ENCODE measurements at places on chromosomes 2 and 18. TPM values are rescaled to one million over a fixed set of nuclear protein-coding genes. Genes with fewer than 3 reads are reported as not detected.
A peak's percentile ranks its signal among the peaks of the same experiment; 100 is the strongest.

GRCh38 chr2:134365356-134365755 lies 111.5 kb downstream of the MGAT5 start:
- no peak overlapping the region for H3K4me3 ChIP-seq
- peaks cover 31% of the 10 kb centered on the region for H3K4me1 ChIP-seq
- no peak overlapping the region for H3K27ac ChIP-seq

- peak overlapping the region; percentile 63 for H3K4me3 ChIP-seq
- peak overlapping the region; percentile 52 for H3K27ac ChIP-seq
- no peaks in the 10 kb centered on the region for H3K27me3 ChIP-seq
- H3K4me1 ChIP-seq = peaks cover 42% of the 10 kb centered on the region
These were observed 1.0 kb upstream of the MAP4K4 start for GRCh38 chr2:101696272-101697123.

GRCh38 chr2:195279840-195280427 lies 377.1 kb upstream of the SLC39A10 start:
- no peak overlapping the region for H3K4me3 ChIP-seq
- no peak overlapping the region for H3K27ac ChIP-seq
- no peaks in the 10 kb centered on the region for H3K36me3 ChIP-seq
- DNase-seq = no peak

- H3K27ac ChIP-seq = no peak overlapping the region
- no peak for DNase-seq
- no peaks in the 10 kb centered on the region for H3K36me3 ChIP-seq
- no peaks in the 10 kb centered on the region for H3K4me1 ChIP-seq
- no peak overlapping the region for H3K4me3 ChIP-seq
- no peaks in the 10 kb centered on the region for H3K27me3 ChIP-seq
These were observed 82.5 kb downstream of the TCF7L1 start for GRCh38 chr2:85215448-85216401.

GRCh38 chr2:128315122-128315828 lies 3.4 kb downstream of the HS6ST1 start:
- no peak for DNase-seq
- no peak overlapping the region for H3K27ac ChIP-seq
- peaks cover 39% of the 10 kb centered on the region for H3K4me1 ChIP-seq
- no peaks in the 10 kb centered on the region for H3K27me3 ChIP-seq
- H3K36me3 ChIP-seq = no peaks in the 10 kb centered on the region

- H3K27ac ChIP-seq = no peak overlapping the region
- DNase-seq = no peak
- no peaks in the 10 kb centered on the region for H3K36me3 ChIP-seq
- H3K4me1 ChIP-seq = no peaks in the 10 kb centered on the region
- H3K27me3 ChIP-seq = no peaks in the 10 kb centered on the region
These were observed 1149.5 kb downstream of the DSC3 start for GRCh38 chr18:29892960-29893558.

DNA sequence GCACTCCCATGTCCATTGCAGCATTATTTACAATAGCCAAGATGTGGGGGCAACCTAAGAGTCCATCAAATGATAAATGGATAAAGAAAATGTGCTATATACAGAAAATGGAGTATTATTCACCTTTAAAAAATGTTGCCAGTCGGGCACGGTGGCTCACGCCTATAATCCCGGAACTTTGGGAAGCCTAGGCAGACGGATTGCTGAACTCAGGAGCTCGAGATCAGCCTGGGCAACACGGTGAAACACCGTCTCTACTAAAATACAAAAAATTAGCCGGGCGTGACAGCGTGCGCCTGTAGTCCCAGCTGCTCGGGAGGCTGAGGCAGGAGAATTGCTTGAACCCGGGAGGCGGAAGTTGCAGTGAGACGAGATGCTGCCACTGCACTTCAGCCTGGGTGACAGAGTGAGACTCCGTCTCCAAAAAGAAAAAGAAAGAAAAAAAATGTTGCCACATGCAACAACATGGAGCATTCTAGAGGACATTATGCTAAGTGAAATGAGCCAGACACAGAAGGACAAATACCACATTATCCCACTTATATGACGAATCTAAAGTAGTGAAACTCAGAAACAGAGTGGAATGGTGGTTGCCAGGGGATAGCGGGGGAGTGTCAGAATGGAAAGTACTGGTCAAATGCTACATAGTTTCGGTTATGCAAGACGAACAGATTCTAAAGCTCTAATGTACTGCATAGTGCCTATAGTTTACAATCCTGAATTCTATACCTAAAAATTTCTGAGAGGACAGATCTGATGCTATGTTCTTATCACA lies 1385.6 kb upstream of the TMEFF2 start:
- H3K4me3 ChIP-seq = no peak overlapping the region
- no peaks in the 10 kb centered on the region for H3K36me3 ChIP-seq
- no peak overlapping the region for H3K27ac ChIP-seq
- H3K27me3 ChIP-seq = no peaks in the 10 kb centered on the region
- no peaks in the 10 kb centered on the region for H3K4me1 ChIP-seq

GRCh38 chr2:157769856-157770255 lies 106.3 kb downstream of the ACVR1 start:
- DNase-seq = no peak
- no peaks in the 10 kb centered on the region for H3K4me1 ChIP-seq
- H3K4me3 ChIP-seq = no peak overlapping the region
- no peaks in the 10 kb centered on the region for H3K27me3 ChIP-seq
- peaks cover 25% of the 10 kb centered on the region for H3K36me3 ChIP-seq

- no peak overlapping the region for H3K4me3 ChIP-seq
- H3K27ac ChIP-seq = no peak overlapping the region
- H3K4me1 ChIP-seq = no peaks in the 10 kb centered on the region
These were observed 190.8 kb downstream of the SH3BP4 start for GRCh38 chr2:235142601-235143000.

DNA sequence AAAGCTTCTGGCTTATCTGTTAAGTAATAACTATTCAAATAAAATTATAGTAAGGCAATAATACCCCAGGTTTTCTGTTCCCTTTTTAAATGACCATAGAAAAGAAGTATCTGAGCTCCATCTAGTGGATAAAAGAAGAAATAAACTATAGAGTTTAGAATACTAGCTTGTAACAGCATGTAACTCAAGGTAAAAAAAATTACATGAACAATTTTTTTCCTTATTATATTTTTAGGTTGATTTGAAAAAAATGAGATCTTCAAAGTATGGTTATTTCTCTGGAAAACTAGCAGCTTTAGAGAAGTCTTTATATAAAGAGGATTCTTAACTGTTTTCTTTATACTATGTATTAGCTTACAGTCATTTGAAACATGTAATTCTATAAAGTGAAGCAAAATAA lies 58.1 kb downstream of the NCKAP1 start:
- no peaks in the 10 kb centered on the region for H3K4me1 ChIP-seq
- no peaks in the 10 kb centered on the region for H3K27me3 ChIP-seq
- no peak overlapping the region for H3K27ac ChIP-seq

The GKN1 gene
- not detected for polyA plus RNA-seq

The SIX3 gene
- not detected for polyA plus RNA-seq

The CTAGE1 gene
- polyA plus RNA-seq = not detected

The ZFAND2B gene
- polyA plus RNA-seq = 81.5 TPM

The SCN3A gene
- polyA plus RNA-seq = not detected

The QPCT gene
- polyA plus RNA-seq = 1.3 TPM

The PID1 gene
- not detected for polyA plus RNA-seq
